ENCODE measurements at places on chromosomes 5 and 9.
A peak's percentile ranks its signal among the peaks of the same experiment; 100 is the strongest.

GRCh38 chr9:131593091-131593820, 47.9 kb downstream of the PRRT1B start:
- DNase-seq = no peak

GRCh38 chr5:141674747-141675146, 7.3 kb downstream of the ARAP3 start:
- no peak for DNase-seq

DNA sequence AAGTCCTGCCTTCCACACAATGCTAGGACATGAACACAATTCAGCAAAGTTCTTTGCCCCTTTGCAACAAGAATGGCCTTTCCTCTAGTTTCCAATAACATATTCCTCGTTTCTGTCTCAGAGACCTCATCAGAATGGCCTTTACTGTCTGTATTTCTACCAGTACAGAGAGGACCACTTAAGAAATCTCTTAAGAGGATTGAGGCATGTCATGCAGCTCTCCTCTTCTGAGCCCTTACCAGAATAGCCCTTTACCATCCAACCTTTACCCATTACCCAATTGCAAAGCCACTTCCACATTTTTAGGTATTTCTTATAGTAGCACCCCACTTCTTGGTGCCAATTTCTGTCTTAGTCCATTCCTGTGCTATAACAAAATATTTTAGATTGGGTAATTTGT, 20.3 kb downstream of the TNPO1 start:
- DNase-seq = no peak

- peak; percentile 1 for DNase-seq
Observed at GRCh38 chr5:122704247-122705036, 70.4 kb upstream of the SNX2 start.

DNA sequence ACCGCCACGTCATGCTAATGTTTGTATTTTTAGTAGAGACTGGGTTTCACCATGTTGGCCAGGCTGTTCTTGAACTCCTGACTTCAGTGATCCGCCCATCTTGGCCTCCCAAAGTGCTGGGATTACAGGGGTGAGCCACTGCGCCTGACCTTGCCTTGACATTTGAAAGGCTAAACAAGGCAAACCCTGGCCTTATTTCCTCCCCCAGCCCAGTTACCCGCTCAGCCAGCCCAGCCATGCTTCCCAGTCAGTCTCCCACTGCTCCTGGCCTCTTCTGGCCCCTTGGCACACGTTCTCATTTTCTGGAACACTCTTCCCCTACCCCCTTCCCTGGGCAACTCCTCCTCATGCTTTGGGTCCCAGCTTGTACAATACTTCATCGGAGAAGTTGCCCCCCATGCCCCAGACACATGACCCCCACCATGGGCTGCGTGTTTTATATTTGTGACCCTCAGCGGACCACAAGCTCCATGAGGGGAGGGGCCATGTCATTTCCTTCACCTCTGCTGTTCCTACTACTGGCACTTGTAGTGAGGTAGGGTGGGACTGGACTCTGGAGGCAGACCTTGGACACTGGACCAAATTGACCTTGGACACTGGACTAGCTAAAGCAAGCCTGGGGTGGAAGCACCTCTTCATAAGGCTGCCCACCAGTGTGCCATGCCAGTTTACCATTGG, 94.4 kb upstream of the IER5L start:
- no peak for DNase-seq

Data from NCI-H524 treated with DMSO at 0.1 percent for 48 hours (cell line).